ENCODE measurements at places on chromosomes 2 and 18.

DNA sequence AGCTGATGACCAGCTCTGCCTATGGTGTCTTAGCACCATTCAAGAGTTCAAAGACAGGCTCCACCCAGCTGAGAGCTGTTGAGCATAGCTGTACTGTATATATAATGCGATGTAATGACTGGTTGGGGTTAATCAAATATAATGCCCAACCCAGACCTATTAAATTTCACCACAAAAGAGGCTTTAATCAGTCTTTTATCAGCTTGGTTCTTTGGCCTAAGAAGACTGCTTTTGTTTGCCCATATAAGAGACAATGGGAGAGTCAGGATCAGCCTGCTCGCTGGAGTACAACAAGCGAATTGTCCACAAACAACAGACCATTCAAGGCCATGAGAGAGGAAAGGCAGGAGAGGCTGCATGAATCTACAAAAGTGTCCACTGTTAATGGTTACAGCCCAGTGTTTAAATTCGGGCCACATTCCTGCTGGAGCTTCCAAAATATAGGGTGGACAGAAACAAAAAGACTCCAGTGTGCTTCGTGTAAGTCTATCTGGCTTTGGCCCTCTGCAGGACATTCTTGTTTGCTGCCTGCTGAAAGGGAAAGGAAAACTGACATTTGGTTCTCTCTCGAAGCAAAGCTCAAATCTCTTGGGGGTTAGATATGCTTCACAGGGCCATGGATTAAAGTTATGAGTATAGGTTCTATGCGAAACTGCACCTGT lies 299.0 kb upstream of the FBXO11 start:
- DNase-seq = no peak

GRCh38 chr2:178109813-178110212 lies 2.4 kb upstream of the RBM45 start:
- DNase-seq = peak; percentile 44

- no peak for DNase-seq
Observed at GRCh38 chr2:142422769-142423168, 292.0 kb upstream of the LRP1B start.

DNA sequence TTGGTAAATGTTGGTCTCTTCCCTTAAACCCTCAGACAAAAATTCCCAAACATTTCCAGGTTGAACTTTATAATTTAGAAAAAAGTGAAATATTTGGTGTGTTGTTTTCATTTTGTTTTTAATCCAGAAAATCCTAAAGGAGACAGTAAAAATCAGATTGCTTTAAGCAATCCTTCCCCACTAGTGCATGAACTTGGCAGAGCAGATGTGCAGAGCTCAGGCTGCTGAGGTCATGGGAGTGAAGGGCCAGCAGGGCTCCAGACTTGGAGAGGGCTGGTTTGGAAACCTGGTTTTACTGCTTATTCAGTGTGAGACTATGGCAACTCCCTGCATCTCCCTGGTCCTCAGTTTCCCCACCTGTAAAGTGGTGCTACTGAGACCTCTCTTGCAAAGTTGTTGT lies 66.7 kb upstream of the TEX51 start:
- no peak for DNase-seq

GRCh38 chr18:45024357-45025088 lies 343.8 kb downstream of the SETBP1 start:
- DNase-seq = no peak

DNA sequence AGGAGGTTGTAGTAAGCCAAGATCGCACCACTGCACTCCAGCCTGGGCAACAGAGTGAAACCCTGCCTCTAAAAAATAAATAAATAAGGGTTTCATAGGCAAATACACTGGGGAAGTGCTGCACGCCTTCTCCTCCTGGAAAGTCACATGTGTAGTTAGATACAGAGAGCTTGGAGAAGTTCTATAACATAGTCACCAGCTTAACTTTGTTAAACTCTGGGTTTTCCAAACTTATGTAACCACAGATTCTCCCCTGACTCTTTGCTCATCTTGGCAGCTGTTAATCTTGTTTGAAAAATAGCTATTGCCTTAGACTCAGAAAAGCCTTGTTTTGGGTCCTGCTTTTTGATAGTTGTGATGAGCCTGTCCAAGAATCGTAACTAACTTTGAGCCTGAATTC lies 25.2 kb downstream of the KIAA2012 start:
- no peak for DNase-seq

GRCh38 chr2:64457524-64457923 lies 3.6 kb downstream of the LGALSL start:
- no peak for DNase-seq

GRCh38 chr2:44686561-44686960 lies 254.9 kb upstream of the SIX3 start:
- no peak for DNase-seq

GRCh38 chr2:200089040-200089755 lies 133.8 kb downstream of the MAIP1 start:
- no peak for DNase-seq

DNA sequence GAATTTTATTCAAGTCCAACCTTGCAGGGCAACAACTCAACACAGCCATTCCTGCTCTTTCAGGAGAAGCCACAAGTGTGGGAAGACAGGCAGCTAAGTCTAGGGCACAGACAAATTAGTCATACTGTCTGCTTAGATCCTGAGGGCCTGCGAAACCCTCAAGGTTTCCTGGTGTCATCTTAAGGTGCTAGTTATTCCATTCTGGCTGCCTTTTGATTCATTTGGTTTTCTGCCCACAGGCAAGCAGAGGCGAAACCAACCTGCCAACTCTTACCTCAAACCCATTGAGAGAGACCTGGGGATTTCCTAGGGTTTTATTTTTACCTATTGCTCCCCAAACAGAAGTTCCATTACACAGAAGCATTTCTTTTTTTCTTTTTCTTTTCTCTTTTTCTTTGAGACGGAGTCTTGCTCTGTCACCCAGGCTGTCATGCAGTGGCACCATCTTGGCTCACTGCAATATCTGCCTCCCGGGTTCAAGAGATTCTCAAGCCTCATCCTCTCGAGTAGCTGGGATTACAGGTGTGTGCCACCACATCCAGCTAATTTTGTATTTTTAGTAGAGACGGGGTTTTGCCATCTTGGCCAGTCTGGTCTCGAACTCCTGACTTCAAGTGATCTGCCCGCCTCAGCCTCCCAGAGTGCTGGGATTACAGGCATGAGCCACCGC lies 23.7 kb upstream of the SCYGR1 start:
- no peak for DNase-seq

GRCh38 chr2:216171011-216171410 lies 61.9 kb downstream of the XRCC5 start:
- DNase-seq = no peak

- no peak for DNase-seq
Observed at GRCh38 chr18:23032030-23032582, 99.0 kb downstream of the RBBP8 start.

DNA sequence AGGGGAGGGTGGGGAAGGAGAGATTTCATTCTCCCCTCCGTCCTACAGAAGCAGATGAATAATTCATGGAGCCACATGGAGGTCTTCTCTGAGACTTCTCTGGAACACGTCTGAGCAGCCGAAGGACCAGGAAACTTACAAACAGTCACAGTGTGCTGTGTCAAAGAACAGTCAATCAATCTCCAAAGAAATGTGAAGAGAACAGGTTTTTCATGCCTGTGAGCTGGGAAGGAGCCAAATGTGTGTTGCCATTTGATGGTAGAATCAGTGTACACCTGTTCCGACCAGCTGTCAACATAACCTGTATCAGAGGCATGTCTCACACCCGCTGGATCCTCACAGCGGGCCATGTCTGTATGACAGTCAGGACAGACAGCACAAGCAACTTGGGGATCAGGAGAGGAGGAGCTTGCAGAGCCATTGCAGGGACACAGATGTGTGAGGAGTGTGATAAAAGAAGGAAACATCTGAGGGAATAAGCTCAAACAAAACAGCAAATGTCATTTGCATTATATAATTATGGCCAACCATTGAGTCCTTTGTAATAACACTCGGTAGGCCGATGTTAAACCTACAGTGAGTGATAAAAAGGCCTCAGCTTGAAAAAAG lies 298.5 kb downstream of the EN1 start:
- DNase-seq = no peak

DNA sequence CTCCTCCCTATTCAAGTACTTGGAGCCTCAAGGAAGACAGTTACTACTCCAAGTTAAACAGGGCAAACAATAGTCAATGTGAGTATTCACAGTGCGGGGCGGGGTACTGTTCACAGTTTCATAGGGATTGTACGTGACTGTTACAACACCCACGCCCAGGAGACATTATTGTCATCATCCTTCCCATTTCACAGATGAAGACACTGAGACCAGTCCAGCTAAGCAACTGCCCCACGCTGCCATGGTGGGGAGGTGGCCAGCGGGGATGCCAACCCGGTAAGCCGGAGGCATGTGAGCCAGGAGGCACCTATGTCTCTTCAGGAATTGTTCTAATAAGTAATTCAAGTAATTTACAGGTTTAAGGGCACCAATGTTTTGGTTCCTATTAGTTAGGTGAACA lies 982 bp downstream of the HJURP start:
- no peak for DNase-seq

DNA sequence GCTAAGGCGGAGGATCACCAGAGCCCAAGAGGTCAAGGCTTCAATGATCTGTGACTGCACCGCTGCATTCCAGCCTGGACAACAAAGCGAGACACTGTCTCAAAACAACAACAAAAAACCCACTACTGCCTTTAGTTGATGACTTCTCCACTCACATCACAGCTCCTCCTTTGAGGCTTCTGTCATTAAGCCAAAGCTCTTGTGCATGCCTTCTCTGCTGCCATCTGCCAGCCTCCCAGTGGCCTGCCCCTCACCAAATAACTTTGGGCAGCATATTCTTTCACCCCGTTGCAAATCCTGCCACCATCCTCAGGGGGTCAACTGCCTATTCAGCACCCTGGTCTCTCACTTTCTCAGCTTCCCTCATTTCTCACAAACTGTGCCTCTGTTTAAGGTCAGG lies 27.5 kb downstream of the OSBPL1A start:
- no peak for DNase-seq

GRCh38 chr2:191942090-191942738 lies 95.3 kb upstream of the CAVIN2 start:
- DNase-seq = no peak

- DNase-seq = no peak
Observed at GRCh38 chr18:47168913-47169312, 7.3 kb downstream of the IER3IP1 start.

DNA sequence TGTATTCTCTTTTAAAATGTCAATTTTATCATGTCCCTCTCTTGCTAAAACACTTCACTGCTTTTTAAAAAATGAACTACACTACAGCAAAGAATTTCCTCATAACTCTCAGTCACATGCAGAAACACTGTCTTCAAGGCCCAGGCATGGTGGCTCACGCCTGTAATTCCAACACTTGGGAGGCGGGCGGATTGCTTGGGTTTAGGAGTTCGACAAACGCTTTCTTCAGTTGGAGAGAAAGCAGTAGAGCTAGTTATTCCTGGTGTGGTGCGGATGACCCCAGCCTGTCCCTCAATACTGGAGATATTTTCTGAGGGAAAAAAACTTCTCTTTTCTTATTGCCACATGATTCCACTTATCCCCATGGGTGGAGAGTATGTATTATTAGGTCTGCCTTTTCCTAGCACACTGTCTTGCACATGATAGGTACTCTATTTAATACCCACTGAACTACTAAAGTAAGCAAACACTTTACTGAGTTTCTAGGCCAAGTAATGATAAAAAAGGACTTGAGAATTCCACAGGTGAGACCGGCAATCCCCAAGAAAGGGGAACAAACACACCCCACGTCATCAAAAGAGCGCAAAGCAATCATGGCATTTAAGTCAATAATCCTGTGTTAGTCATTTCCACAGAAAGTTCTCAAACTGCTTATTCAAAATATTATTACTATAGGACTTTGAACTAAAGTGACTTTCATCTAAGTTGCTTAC lies 77.1 kb downstream of the SPIRE1 start:
- DNase-seq = no peak

GRCh38 chr2:178350051-178350450 lies 100.9 kb downstream of the PRKRA start:
- DNase-seq = no peak

- no peak for DNase-seq
Observed at GRCh38 chr2:11808016-11808400, 61.6 kb downstream of the LPIN1 start.

- no peak for DNase-seq
Observed at GRCh38 chr2:208103616-208104015, 20.7 kb downstream of the CRYGD start.

DNA sequence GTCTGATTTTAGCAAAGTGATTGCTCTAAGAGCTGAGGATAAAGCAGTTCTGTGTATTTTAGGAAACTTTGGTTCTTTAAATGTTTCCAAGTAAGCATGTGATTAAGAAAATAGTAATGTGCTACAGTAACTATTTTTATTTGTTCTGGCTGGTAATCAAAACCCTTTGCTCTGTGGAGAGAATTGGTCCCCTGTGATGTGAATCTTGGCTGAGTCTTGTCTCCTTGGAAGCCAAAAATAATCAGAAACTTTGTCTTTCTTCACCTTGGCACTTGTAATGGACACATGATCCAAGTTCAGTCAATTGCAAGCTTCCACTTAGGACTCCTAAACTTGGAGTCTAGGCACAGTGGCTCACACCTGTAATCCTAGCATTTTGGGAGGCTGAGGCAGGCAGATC lies 422.7 kb upstream of the CDH20 start:
- DNase-seq = no peak

- no peak for DNase-seq
Observed at GRCh38 chr2:130728549-130729316, at the start of gene GPR148. GPR148 (plus strand) TSS chr2:130729070; CDS start chr2:130729152, 82 bp downstream.

- no peak for DNase-seq
Observed at GRCh38 chr18:74356959-74357358, 41.3 kb downstream of the C18orf63 start.

DNA sequence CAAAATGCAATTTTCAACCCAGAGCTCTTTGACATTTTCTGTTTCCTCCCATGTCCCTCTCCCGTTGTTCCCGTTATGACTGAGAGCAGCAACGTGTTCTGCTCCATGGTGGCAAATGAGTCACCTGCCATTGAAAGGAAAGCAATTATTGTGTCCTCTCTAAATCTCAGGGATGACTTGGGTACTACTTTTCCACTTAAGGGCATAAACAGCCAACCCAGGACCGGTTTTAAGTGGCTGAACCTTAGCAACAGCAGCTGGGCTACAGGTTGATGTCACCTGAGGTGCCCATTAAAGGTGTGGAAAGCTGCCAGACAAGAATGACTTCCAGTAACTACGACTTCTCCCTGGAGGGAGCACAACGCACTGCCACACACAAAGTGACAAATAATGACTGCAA lies 236.8 kb downstream of the NCKAP5 start:
- DNase-seq = no peak

DNA sequence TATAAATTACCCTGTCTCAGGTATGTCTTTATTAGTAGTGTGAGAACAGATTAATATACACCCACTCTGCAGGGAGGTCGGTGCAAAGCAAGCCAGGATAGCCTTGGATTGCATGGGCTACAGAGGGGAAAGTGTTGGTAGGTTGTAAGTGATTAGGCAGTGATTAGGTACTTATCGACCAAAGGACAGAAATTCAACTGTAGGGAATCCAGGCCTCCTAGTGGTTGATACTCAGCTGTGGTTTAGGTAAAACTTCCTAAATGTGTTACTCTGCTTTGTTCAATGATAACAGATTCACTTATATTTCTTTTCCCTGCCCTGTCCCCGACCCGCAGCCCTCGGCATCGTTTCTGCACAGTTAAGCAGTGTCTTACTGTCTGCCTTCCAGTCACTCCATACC lies 444.0 kb downstream of the FIGN start:
- no peak for DNase-seq

- DNase-seq = no peak
Observed at GRCh38 chr2:62354771-62355561, 151.0 kb downstream of the TMEM17 start.

GRCh38 chr2:190277234-190278112 lies 42.2 kb downstream of the HIBCH start:
- peak; percentile 12 for DNase-seq

GRCh38 chr2:73174941-73175662 lies 27.3 kb upstream of the NOTO start:
- no peak for DNase-seq

- no peak for DNase-seq
Observed at GRCh38 chr2:46393347-46393820, 86.0 kb upstream of the TMEM247 start.

All from SK-N-DZ (cell line).